Aorta (tissue), 5 donors: ENCODE measurements at places on chromosomes 11 and 22. TPM values are rescaled to one million over a fixed set of nuclear protein-coding genes. Genes with fewer than 3 reads are reported as not detected.

GRCh38 chr22:37329238-37330140 is 47.2 kb downstream of the CYTH4 start:
- no peaks in the 10 kb centered on the region for H3K36me3 ChIP-seq
- no peaks in the 10 kb centered on the region for H3K27me3 ChIP-seq
- DNase-seq = no peak
- no peaks in the 10 kb centered on the region for H3K4me1 ChIP-seq

DNA sequence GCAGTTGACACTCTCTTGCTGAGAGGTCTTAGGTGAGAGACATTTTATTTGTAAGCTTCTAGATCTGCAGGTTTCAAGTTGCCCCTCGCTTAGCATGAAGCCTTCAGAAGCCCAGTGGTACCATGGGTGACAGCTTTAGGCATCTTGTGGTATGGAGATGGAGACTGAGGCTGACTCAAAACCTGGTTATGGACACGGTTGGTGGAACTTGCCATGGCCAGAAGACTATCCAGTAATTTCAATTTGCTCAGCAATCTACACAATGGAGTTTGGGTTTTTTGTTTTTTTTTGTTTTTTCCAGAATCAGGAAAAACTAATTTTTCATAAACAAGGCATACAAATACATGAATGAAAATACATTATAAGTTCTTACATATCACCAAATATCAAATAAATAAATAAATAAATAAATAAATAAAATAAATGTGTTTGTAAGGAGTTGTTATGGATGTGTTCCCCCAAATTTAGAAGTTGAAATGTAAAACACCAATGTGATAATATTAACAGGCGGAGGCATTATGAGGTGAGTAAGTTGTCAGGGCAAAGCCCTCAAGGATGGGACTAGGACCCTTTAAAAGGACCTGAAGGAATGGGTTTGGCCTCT is 22.6 kb downstream of the ETS1 start:
- no peaks in the 10 kb centered on the region for H3K27me3 ChIP-seq
- no peaks in the 10 kb centered on the region for H3K36me3 ChIP-seq
- H3K4me1 ChIP-seq = no peaks in the 10 kb centered on the region
- DNase-seq = no peak
- H3K4me3 ChIP-seq = no peak overlapping the region

DNA sequence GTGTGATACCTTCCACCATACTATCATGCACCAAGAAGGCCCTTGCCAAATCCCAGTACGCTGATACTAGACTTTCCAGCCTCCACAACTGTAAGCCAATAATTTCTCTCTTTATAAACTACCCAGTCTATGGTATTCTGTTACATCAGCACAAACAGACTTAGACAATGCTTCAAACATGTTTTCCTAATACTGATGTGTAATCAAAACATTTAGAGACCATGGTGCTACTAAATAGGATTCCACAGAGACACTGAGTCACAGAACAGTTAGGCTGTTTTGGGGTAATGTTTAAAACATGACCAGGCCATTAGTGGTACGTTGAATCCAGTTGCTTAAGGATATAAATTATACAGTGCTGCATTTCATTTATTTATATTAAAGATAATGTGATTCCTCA is 103.7 kb downstream of the PICALM start:
- H3K4me3 ChIP-seq = no peak overlapping the region
- DNase-seq = no peak
- H3K36me3 ChIP-seq = peaks cover 11% of the 10 kb centered on the region
- no peak overlapping the region for H3K27ac ChIP-seq

DNA sequence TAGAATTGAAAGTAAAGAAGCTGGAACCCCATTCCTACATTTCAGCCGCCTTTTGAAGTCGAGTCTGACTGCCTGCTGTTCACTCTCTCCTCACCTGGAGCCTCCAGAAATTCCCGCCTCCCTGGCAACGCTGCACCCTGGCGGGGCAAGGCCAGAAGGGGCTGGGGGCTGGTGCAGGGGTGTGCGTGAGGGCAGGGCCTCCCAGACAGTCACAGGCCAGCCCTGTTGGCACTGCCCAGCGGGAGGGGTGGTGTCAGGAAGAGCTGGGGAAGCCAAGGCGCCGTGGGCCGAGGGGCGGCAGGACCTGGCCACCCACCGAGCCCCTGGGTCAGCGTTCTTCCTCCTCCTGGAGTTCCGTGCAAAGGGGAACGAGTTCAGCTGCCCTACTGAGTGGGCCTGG is 123.2 kb downstream of the KCNQ1OT1 start:
- no peak overlapping the region for H3K27ac ChIP-seq
- DNase-seq = peak; percentile 30
- no peak overlapping the region for H3K4me3 ChIP-seq
- H3K4me1 ChIP-seq = no peaks in the 10 kb centered on the region
- no peaks in the 10 kb centered on the region for H3K36me3 ChIP-seq

GRCh38 chr11:86040919-86041850 is 27.7 kb downstream of the PICALM start:
- no peak for DNase-seq
- no peak overlapping the region for H3K4me3 ChIP-seq
- no peak overlapping the region for H3K27ac ChIP-seq
- no peaks in the 10 kb centered on the region for H3K27me3 ChIP-seq
- H3K36me3 ChIP-seq = no peaks in the 10 kb centered on the region

RASD2 gene
- total RNA-seq = 29.8 TPM
